Neural crest cell (in vitro differentiated cells): ENCODE measurements at places on chromosomes 5 and 9.

GRCh38 chr9:124079176-124079925, 67.8 kb downstream of the LHX2 start:
- no peak for DNase-seq

- DNase-seq, result no peak
Measured at GRCh38 chr5:172556262-172556661, 84.8 kb upstream of the NEURL1B start.

DNA sequence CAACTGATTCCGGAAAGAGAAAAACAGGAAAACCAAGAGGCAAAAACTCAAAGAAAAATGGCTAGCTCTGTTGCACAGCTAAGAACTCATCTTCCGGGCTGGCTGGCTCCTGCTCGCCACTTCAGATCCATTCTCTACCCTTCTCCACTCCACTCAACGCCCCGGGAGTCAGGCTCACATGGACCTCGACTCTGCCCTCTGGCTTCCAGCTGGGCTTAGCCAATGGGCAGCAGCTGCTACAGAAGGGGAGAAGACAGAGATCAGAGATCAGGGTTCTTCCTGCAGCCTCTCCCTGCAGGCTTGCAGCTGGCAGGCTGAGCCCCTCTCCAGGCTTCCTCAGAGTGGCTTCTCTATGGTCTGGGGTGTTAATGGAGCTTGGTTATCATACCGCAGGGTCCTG, 187.5 kb downstream of the MED10 start:
- no peak for DNase-seq

DNA sequence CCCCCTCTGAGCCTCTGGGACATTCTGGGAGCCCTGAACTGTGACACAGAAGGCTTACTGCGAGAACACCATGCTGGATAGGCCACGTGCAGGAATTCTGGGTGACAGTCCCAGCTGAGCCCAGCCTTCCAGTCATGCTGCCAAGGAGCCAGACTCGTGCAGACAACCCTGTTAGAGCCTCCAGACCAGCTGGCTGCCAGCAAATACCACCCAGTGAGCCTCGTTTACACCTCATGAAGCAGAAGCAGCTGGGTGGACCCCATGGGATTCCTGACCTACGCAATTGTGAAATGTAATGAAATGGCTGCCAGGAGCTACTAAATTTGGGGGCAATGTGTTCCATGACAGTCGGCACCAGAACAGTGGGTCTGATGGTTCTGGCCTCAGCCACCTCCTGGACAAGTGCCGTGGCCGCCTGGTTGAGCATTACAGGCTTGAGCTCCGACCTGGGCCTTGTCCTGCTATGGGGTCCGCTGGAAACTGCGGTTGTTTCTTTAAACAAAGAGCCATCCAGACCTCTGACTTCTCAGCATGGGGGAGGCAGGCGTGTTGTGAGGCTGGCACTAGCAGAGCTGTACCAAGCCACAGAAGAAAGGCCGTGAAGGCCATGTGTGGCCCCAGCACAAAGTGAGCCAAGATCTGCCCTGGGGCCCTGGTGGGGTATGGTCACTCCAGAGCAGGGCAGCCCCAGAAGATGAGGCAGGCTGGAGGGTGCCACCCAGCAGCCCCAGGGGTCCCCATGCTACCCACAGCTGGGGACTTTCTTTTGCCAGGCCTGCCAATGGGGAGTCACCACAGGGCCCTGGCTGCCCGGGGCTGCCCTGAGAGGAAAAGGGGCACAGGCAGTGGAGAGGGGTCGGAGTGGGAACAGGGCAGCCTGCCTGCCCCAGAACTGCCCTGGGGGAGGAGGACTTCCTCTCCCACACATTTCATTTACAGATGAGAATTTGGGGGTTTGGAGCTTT, 19.3 kb upstream of the RXRA start:
- DNase-seq, result no peak

DNA sequence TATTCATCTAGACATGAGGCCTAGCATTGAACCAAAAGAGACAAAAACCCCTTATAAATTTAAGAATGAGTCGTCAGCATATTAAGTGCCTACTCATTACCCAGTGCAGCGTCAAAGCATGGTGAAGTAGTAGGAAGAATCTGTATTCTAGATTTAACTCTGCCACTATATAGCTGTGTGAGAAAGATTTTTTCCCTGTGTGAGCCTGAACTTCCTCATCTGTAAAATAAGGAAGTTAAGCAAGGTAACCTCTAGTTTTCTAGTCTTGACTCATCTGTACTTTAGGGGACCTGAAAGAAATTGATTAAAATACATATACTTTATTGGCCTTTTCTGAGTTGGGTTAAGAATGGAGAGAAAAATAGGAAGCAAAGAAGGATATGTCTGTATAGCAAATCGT, 82.1 kb upstream of the RUSC2 start:
- no peak for DNase-seq

DNA sequence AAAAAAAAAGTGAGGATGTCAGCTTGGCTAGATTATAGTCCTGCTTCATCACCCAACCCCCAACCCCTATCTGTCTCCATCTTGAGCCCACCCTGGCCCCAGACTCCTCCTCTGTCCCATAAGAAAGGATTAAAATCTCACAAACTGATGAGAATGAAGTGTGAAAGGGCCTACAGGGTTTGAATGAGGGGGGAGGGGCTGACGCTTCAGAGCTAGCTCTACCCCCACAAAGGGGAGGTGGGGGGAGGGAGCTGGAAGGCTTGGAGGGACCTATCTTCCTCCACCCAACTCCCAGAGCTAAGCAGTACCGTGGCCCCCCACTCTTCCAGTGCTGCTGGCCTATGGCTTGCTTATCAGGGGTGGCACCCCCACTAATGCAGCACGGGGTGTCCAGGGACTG, 43.7 kb upstream of the HAND1 start:
- DNase-seq, result no peak

DNA sequence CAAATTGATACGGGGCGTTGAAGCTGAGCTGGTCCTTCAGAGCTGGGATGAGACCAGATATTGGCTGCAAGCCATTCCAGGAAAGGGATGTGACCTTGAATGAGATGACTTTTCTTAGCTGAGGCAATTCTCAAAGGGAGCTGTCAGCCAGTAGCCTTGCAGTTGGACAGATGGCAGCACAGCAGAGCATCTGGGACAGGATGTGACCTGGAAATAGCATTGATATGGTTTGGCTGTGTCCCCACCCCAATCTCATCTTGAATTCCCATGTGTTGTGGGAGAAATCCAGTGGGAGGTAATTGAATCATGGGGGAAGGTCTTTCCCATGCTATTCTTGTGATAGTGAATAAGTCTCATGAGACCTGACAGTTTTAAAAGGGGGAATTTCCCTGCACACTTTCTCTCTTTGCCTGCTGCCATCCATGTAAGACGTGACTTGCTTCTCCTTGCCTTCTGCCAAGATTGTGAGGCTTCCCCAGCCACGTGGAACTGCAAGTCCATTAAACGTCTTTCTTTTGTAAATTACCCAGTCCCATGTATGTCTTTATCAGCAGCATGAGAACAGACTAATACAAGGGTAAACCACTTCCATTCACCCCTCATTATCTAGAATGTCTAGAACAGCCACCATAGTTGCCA, 19.8 kb upstream of the MTX3 start:
- DNase-seq, result no peak

DNA sequence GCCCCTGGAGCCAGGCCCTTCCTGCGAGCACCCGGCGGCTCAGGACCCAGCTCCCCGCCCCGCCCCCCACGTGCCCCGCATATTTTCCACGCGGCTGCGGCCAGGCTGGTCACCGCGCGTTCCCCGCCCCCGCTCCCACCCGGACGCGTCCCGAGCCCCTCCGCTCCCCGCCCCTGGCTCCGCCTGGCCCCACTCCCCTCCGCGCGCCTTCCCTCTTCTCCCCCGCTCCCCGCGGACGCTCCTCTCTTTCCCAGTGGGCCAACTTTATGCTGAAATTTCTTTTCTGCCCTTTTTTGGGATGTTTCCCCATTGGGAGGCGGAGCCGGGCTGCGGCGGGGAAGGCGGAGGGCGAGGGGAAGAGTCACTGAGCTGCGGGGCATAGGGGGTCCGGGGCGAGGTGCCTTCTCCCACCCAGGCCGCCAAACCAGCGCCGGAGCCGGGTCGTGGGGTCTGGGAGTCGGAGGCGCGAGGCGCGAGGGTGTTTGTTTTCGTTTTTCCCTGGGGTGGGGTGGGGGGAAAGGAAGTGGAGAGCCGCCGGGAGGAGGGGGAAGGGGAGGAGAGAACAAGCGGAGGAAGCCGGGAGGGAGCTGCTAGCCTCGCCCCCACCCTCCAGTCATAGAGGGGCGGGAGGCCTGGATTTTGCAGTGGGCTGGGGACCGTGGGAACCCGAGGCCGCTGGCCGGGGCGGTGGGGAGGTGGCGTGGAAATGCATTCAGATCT, 1.0 kb upstream of the TPM2 start:
- DNase-seq, result peak; percentile 31

DNA sequence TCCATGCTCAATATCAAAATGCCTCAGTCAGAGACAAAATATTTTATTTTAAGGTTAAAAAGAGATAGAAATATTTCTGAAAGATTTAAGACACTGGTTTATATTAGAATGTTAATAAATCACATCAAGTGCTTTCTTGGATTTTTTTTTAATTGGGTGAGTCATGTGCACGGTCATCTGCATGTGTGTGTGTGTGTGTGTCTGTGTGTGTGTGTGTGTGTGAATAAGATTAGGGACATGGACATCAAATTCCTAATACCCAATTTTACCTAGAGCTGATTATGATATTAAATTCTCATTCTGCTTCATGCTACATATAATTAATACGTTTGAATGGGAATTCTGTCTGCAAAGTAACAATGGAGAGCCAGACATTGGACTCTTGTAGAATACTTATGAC, 122.9 kb downstream of the BASP1 start:
- DNase-seq, result no peak

GRCh38 chr9:128365525-128365924, 5.6 kb upstream of the URM1 start:
- no peak for DNase-seq

DNA sequence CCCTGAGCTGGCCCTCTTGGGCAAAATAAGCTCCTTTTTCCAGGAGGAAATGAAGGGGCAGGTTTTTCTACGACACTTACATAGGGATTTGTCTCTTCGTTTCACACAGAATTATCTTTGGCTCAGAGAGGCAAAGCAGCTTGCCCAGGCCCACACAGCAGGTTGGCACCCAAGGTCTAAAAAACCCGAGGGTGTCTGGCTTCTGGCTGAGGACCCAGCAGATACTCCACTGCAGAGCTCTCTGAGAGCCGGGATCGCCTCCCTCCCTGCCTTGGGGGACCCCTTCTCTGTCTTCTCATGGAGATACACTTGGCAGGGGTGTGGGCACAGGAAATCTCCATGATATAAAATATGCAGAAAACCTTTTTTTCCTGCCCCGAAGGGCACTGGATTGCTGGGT, 29.0 kb upstream of the LHX2 start:
- DNase-seq, result no peak

DNA sequence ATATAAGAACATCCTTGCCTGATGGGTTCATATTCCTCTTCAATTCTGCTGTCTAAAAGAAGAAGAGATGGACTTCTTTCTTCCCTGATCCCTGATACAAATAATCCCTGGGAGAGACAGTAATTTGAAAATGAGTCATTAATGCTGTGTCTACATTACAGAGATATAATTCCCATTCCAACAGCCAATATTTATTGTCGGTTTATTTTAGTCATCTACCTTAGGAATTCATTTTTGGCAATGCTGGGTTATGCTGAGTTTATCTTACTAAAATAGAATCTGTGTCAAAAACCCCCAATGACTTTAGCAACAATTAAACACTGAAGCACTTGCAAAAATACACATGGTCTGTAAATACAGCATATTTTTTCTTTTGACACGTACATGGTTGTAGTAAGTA, 23.9 kb downstream of the ZNF474 start:
- DNase-seq, result no peak

DNA sequence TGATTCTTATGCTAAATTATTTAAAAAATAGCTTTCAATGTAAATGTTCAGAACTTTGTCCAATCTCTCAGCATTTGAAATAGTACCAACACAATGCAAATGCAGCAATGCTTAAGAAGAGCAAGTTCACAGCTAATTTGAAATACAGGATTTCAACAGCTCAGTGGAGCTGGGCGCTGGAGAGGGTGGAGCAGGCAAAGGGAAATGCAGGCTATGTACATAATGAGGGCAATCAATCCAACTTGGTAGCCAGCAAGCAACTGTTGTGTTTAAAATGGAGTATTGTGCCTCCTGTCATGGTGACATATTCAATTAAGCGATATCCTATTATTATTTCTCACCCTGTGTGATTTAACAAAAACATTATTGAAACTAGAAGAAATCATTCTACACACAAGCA, 568.8 kb downstream of the PSAT1 start:
- no peak for DNase-seq

- no peak for DNase-seq
Measured at GRCh38 chr9:116442528-116442927, 244.6 kb upstream of the TRIM32 start.

- DNase-seq, result no peak
Measured at GRCh38 chr5:132941331-132941730, 22.1 kb downstream of the AFF4 start.

GRCh38 chr5:90843443-90843842, 284.8 kb downstream of the ADGRV1 start:
- DNase-seq, result no peak

DNA sequence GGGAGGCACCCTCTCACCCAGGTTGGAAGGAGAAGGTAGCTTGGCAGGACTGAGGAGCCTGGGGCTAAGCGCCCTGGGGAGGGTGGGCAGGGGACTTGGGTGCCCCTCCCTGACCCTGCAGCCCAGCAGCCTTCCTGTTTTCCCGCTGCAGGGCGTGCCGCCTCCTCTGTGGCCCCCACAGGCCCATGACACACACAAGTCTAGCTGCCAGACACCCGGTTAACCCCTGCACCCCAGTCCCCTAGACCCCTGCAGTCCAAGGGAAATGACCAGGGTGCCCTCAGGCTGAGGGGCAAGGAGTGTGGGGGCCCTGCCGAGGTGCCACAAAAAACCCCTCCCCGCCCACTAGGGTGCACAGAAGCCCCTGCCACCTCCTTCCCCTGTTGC, 33.0 kb downstream of the GOLGA2 start:
- no peak for DNase-seq

DNA sequence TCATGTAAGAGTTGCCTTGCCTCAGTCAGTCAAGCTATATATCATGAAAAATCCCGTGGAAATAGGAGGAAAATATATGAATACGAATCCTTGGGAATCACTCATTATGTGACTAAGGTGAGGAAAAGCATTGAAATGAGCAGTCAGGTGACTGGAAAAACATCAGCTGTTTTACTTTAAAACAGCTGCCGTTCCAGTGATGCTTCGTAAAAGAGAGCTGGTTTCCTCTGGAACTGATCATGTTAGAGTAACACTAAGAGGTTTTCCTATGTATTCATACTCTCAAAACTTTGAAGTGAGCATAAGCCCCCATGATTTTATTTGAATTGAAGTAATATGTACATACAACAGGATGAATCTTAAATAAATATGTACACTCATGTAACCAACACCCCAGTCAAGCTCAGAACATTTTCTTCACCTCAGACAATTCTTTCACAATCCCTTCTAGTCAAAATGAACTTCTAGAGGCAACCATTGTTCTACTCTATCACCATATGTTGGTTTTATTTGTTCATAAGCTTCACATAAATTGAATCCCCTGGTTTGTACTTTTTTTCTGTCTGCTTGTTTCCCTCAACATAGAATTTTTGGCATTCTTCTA, 107.7 kb downstream of the SLC25A46 start:
- no peak for DNase-seq
